ENCODE measurements at places on chromosomes 12 and 14. TPM values are rescaled to one million over a fixed set of nuclear protein-coding genes. Genes with fewer than 3 reads are reported as not detected.

SMARCC2 gene
- 51.2 TPM for total RNA-seq

DDN gene
- under 0.01 TPM for total RNA-seq

DEGS2 gene
- total RNA-seq, result 2.0 TPM

CMTM5 gene
- not detected for total RNA-seq
